ENCODE measurements at places on chromosomes 2 and 18.

- DNase-seq = no peak
Measured at GRCh38 chr2:43714164-43714563, 37.9 kb upstream of the C1GALT1C1L start.

DNA sequence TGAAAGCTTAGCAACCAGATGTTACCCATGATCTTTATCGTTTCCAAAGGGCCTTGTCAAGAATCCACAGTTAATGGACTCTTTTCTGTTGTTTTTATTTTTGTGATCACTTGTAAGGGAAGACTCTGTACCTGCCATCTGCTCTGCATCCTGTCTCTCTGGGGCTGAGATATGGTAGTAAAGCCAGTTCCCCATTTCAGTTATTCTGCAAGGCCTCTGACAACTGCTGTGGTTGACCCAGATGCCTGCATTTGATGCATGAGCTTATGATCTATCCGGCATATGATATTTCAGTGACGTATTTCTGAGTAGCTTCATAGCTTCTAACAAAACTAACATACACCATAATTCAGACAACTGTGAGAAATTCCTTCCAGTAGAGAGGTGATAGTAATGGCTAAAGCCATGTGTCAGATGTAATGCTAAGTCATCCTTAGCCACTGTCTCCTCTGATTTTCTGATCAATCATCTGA is 105.1 kb downstream of the TPO start:
- DNase-seq = no peak

DNA sequence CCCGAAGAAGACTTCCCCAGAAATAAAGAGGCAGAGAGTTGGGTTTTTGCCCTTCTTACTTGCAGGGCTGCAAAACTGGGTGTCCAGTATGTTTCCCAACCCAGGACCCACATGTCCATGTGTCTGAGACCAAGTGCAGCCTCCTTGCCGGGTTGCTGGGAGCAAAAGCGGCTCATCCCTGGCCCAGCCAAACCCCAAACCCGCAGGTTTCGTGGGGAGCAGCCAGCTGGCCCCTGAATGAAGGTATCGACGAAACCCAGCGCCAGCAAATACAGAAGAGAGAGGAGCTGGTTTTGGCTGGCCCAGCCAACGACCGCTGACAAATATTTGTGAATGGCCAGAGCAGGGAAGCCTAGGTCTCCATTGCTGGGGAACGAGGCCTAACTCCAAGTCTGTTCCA is 197.1 kb downstream of the SMAD7 start:
- no peak for DNase-seq

DNA sequence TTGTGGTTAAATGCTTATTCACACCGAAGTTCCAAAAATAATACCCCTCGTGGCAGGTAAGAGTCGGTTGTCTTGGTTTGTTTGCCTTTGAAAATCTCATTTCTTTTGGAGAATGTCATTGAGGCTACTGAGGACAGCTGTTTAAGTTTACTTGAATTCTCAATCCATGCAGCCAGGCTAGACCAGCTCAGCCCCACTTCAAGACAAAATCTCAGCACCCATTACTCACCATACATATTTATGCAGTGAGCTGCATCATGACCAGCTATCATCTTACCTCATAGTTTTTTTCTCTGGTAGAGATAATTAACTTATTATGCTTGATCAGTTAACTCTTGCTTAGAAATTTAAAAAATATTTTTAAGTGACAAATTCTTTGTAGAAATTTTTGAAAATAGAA is 115.9 kb downstream of the HAUS1 start:
- DNase-seq = no peak

DNA sequence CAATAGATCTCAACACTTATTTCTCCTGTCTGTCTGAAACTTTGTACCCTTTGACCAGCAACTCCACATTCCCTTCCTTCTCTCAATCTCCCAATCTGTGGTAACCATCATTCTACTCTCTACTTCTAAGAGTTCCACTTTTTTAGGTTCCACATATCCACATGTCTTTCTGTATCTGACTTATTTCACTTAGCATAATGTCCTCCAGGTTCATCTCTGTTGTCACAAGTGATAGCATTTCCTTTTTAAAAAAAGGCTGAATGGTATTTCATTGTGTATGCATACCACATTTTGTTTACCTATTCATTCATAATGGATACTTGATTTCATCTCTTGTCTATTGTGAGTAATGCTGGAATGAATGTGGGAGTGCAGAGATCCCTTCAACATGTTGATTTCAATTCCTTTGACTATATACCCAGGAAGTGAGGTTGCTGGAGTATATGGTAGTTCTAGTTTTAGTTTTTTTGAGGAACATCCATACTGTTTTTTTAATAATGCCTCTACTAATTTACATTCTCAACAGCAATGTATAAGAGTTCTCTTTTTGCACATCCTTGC is 18.8 kb upstream of the MMADHC start:
- no peak for DNase-seq

- no peak for DNase-seq
Measured at GRCh38 chr2:135473567-135473966, 57.5 kb downstream of the ZRANB3 start.

GRCh38 chr18:74682141-74682990 is 84.7 kb downstream of the ZNF407 start:
- no peak for DNase-seq

DNA sequence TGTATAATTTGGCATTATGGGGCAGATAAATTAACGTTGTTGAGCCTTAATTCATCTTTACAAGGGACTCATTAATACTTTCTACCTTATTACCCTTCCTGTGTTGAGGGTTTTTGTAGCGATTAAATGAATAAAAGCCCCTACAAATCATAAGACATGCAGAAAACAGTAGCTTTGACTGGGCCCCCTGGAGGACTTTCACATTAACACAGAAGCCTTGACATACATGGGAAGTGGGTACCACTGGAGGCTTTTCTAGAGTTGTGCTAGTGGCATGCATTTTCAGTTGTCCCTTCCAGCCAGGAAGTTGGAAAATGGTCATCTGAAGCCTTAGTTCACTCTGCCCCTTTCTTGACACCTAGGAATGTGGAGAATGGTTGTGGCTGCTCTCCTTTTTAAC is 30.2 kb downstream of the MTA3 start:
- no peak for DNase-seq

DNA sequence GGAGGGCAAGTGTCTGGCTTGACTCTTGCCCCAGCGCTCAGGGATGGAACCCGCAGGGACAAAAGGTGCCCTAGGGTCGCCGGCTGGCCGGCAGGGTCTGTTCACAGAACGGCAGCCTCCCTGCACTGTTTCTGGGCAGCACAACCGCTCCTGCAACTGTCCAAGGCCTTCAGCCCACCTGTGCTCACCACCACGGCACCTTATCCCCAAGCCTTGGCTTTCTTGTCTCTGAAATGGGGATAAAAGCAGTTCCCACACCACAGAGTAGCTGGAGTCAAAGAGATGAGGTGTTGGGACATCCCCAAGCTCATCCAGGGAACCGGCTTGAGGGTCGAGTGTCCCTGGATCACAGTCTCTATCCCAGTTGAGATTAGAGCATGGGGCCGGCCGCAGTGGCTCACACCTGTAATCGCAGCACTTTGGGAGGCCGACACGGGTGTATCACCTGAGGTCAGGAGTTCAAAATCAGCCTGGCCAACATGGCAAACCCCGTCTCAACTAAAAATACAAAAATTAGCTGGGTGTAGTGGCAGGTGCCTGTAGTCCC is 4.7 kb downstream of the SNORC start:
- no peak for DNase-seq

- DNase-seq = peak; percentile 5
Measured at GRCh38 chr18:72544092-72544886, at the start of gene CBLN2. Gene CBLN2, minus strand, starts transcription at chr18:72544342. Its CDS starts 2,182 bp downstream, at chr18:72542160.

DNA sequence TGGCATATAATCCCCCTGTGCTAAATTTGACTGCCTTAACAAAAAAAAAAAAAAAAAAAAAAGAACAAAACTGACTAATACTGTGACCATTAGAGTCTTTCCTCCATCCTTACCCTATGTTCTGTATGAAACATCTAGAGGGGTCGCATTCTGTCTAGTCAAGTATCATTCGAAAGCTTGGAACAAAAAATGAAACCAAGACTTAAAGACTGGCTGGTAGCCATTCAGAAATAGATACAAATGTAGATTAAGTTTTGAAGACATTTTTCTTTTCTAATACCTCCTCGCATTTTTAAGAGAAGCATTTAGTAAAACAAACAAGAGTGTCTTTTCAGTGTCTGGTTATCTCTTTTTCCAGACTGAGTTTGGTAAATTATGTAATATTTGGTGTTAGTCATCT is 66.7 kb downstream of the SPATS2L start:
- DNase-seq = no peak

- DNase-seq = no peak
Measured at GRCh38 chr2:112600634-112601033, 16.2 kb downstream of the CHCHD5 start.

GRCh38 chr2:66903745-66904465 is 469.0 kb downstream of the MEIS1 start:
- no peak for DNase-seq
